H4 (cell line): ENCODE measurements at places on chromosomes 12 and 14. TPM values are rescaled to one million over a fixed set of nuclear protein-coding genes. Genes with fewer than 3 reads are reported as not detected.

Gene SLC5A8
- not detected in 2 replicates for total RNA-seq

DNA sequence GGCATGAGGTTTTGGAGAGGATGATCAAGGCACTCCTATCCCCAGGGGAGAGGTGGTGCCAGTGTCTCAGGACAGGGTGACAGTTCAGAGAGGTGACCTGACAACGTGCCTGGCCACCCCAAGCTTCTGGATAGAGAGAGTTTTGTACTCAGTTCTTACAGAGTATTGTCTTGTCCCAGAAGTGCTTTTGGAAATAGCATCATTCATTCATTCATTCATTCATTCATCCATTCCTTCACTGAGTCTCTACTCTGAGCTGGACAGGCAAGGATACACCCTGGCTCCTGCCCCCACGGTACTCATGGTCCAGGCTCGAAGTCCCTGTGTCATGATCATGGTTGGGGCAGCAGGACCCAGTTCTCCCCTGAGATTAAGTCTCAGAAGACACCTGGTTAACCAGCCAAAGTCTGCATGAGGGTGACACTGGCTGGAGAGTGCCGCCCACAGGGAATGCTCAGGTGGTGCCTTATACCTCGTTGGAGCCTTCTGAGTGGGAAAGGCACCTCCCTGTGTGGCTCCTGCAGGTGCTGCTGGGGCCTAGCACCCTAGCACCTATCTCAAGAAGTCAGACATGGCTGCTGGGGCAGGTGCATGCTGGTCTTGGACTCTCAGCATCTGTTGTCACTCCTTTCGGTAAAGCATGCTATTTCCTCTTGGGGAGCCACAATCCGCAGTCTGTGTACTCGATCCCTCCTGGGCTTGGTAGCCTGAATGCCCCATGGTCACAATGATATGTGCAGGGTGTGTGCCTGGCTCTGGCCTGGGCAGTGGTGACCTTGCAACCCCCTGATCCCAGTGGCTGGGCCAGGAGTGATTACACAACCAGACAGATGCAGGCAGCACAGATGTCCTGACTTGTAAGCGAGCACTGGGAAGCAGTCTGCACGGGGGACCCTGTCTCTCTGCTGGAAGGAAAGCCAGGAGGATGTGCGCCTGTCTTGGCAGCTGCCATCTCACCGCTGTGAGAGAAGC lies 57.8 kb downstream of the C14orf132 start:
- DNase-seq = no peak

Gene SLCO1C1
- 0.04 TPM in 1 of 2 replicates, not detected in the other for total RNA-seq

Gene ZC2HC1C
- 0.21 and 2.7 TPM in 2 replicates for total RNA-seq

- no peak for DNase-seq
Observed at GRCh38 chr12:119602734-119603094, 9.1 kb downstream of the TMEM233 start.

- DNase-seq = no peak
Observed at GRCh38 chr12:54189198-54189539, 384 bp upstream of the SMUG1 start.

DNA sequence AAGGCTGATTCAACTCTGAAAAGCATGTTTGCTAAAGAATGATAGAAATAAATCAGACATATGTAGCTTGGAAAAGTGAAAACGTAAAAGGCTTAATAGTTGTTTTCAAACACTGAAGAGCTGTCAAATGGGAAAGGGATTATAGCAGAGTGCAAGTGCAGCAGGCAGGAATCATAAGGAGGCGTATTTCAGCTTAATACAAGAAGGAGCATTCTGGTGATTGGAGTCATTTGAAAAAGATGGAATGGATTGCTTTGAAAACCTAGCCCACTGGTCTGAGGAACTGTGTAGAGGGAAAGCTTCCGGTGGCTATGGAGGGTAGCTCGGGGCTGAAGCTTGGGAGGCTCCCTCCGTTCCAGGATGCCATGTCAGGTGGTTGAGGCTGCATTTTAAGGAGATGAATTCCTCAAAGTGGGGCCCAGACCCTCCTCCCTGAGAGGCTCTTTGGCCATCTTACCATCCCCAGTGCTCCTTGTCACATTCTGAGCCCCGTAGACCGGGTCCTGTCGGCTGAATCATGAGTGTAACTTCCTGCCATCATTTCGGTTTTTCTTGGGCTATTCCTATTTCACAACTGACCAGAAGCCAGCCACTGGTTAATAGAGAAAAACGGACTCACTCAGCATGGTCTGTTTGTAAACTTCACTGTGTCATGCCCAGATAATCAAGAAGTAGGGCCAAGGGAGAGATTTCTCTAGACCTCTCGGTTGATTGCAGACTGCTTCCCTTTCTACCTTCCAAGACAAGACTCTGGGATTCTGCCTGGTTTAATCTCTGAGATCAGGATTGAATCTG lies 6.5 kb downstream of the WNT5B start:
- DNase-seq = no peak

Gene CRIP2
- 16.2 and 26.9 TPM in 2 replicates for total RNA-seq

Gene LRRC10
- not detected in 2 replicates for total RNA-seq

- no peak for DNase-seq
Observed at GRCh38 chr12:42957136-42957535, 367.6 kb upstream of the PRICKLE1 start.

DNA sequence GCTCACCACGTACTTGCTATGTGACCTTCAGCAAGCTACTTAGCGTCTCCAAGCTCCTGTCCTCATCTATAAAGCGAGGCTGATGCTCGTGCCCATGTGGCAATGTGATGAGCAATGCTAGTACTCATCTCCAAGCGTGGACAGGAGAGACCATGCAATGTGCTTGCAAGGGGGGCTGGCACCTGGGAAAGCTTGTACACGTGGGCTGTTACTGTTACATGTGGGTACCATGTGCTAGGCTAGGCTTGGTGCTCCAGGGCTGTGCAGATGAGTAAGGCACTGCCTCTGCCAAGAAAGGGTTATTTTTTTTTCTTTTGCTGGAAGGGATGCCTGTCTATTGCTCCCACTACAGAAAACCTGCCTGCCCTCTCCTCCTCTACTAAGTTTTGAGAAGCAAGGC lies 46.6 kb downstream of the TSPAN11 start:
- no peak for DNase-seq

Gene DAO
- not detected in 2 replicates for total RNA-seq

DNA sequence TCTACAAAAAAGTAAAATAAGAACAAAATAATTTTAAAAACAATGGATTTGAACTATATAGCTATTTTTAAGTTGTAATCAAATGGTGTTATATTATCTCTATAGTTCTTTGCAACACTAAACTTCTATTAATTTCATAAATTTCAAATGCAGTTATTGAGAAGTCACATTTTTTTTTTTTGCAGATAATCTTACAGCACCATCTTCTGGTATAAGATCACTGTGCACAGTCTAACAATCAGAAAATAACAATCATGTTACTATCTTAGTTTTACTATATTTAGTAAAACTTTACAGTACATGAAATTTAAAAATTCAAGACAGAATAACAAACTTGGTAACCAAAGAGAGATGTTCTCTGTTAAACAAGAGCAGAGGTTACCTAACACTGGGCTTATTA lies 40.6 kb downstream of the GXYLT1 start:
- no peak for DNase-seq

DNA sequence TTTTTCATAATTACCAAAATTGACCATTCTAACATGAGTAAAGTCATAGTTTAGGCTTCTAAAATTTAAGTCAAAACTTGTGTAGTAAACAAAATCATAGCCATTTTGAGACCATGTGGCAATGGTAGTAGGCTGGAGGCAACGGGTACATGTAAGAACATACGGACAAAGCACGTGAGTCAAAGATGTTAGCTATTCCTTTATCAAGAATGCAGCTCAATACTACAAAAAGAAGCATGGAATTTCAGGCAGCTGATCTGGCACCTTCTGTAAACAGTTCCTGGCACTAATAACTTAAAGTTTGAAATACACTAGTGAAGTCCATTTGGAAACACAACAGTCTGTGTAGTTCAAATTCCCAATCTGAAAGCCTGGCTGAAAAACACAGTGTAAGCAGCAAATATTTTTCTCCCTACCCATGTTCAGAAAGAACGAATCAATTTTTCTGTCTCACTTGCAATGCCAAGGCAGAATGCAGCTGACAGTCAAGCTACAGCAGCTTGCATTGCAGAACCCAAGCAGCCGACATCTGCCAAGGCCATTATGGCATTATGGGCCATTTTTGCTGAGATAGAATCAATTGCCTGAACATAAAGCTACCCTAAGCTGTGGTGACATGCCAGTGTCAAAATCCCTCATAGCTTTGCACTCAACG lies 29.3 kb downstream of the MYF5 start:
- DNase-seq = no peak
